Activated T-helper 1 cell treated with anti-CD3 and anti-CD28 coated beads, Interleukin-2, amount 50 U/mL, for 16 hours (primary cell): ENCODE measurements at places on chromosomes 7 and 10.

DNA sequence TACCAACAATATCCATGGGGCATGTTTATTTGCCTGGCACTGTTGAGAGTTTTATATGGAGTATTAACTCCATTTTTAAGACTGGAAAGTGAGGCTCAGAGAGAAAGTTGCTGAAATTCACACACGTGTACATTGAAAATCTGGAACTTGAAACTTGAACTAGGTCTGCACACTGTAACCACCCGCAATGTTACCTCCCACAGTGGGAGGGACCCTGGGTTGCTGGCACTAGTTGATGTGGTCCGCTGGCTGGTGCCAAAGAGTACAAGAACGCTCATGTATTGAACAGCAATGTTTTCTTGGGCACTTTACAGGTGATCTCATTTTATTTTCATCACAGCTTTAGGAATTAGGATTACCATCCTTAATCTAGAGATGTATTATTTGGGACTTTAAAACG, 253.2 kb downstream of the INHBA start:
- no peak for DNase-seq

DNA sequence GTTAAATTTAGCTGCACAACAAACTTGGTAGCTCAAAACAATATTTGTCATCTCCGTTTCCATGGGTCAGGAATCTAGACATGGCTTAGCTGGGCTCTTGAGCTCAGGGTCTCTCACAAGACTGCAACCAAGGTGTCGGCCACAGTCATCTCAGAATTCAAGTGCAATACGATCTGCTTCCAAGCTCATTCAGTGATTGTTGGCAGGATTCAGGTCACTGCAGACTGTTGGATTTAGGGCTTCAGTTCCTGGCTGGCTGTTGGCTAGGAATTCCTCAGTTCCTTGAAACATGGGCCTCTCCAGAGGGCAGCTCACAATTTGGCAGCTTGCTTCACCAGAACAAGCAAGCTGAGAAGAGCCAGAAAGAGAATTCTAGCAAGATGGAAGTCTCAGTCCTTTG, 17.5 kb upstream of the CHST3 start:
- no peak for DNase-seq

DNA sequence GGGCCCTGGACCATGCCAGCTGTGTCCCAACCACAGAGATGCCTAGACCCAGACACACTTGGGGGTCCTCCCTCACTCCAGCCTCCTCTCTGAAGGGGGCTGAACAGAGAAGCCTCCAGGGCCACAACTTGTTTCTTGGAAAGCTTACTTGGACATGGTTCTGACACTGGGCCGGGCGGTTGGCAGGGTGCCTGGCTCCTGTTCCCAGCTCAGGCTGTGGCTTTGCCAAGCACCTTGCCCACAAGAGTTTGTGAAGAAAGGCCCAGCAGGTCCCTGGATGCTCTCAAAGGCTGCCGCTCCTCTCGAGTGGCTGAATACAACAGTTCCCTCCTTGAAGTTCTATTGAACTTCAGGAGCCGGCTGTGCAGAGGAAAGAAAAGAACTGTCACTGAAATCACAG, 181.6 kb downstream of the PTPN20 start:
- no peak for DNase-seq

GRCh38 chr7:96181174-96181573, 140.7 kb downstream of the SLC25A13 start:
- DNase-seq: no peak

DNA sequence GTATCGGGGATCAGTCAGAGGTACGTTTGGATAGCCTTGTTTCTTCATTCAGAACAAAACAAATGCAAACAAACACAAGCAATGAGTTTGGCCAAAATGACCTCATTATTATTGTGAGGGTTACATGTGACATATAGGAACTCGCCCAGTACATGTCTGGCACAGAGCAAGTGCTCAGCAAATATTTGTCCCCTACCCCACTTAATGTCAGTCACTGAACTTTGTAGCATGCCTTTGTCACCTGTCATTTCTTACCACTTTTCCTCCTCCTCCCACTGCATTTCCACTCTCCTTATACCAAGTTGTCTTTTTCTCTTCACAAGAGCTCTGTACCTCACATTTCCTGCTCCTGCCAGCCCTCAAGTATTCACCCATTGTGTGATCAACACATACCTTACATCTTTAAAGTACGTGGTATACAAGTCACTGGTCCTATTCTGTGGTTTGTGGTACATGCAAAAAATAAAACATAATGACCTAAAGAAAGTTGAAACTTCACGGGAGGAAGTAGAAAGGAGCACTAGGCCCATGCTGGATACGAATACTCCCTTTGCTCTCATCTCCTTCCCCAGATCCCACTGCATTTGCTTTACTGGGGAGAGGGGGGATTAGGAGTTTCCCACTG, 236.0 kb downstream of the INHBA start:
- no peak for DNase-seq

- DNase-seq: no peak
These were observed 276.5 kb downstream of the OTUD1 start for GRCh38 chr10:23715363-23715762.

- DNase-seq: no peak
These were observed 563 bp upstream of the JMJD1C start for GRCh38 chr10:63466144-63466935.

DNA sequence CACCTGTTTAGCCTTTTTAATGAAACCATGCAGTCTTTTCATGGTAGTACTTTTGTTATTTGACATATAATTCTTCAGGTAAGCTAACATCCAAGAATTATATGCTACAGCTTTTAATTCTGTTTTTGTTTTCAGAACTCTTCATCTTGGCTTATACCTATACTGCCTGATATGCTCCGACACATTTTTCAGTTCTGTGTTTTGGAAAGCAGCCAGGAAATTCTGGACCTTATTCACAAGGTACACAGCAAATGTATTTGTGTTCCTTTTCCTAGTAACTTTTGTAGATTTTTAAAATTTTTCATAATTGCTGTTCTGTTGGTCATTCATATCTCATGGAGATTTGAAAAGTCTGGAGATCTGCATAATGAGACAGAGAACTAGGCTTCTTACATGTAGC, 56.7 kb downstream of the BTAF1 start:
- no peak for DNase-seq

GRCh38 chr10:51602326-51602725, 97.1 kb downstream of the CSTF2T start:
- no peak for DNase-seq

DNA sequence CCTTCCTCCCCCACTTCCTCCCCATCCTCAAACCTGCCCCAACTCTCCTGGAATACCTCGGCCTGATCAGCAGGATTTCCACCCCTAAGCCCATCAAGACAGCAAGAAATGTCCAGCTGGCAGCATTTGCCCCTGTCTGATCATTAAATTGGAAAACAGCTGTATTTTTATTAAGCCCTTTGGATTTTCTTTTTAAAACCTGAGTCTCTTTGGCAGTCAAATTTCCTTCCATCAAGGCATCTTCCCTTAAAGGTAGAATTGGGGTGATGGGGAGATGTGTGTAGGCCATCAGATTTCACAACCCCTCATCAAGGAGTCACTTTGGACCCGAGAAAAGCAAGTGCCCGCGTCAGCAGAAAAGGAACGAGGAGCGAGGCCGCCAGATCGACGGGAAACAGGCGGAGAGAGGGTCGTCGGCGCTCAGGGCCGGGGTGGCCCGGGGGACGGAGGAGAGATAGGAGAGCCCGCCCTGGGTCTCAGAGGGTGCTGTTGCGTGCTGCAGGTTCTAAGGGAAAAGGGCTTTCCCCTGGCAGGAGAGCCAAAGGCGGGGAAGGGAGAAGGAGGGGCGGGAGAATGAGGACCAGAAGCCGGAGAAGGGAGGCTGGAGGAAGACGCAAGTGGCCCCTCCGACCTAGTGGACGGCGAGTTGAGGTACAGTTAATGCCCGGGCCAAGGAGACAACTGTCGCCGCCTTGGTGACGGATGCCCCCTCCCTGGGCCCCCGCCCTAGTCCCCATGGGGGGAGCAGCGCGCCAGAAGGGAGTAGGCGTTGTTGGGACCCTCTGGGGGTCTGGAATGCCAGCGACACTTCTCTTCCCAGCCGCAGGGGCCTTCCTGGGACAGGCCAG, 11.5 kb upstream of the GATA3 start:
- DNase-seq: no peak

DNA sequence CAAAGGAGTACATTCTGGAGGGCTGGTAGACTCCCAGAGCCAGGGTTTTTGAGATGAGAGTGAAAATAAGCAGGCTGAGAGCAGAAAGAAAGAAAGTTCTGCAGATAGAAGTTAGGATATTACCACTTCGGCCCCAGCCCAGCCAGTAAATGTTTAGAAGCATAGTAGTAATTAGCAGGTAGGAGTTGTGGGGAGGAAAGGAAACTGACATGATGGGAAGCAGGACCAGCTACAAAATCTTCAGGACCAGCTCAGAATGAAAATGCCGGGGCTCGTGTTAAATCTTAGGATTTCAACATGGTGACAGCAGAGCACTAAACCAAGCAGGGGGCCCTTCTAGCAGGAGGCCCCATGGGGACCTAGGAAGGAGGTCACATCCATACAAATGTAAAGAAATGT, 28.7 kb downstream of the PRSS2 start:
- no peak for DNase-seq

- DNase-seq: no peak
These were observed 11.5 kb upstream of the SH2B2 start for GRCh38 chr7:102275123-102275703.

DNA sequence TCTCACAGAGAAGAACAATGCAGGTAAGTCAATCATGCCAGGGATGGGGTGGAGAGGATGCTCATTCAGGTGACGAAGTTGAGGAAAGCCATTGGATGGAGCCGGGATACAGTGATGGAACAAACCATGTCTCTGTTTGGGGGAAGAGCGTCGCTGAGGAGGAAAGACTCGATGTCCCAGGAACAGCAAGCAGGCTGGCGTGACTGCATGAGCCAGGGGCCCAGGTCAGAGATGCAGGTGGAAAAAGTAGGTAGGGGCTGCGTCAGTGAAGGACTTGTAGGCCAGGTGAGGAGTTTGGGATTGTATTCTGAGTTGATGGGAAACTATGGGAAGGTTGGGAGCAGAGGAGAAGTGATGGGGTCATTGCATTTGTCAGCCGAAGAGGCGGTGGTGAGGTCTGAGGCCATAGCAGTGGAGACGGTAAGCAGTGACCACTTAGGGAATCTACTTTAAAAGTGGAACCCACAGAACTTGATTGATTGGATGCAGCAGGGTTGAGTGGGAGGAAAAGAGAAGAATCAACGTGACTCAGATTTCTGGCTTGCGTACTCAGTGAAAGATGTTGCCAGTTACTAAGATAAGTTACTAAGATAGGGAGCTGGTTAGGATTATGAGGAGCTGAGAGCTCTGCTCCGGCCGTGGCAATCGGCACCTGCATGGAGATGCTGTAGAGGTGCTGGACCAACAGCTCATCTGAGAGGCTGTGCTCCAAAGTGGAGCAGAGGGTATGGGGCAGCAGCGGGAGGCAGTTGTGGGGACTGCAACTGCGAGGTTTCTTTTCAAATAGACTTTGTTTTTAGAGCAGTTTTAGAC, 12.5 kb upstream of the IL2RA start:
- DNase-seq: no peak

DNA sequence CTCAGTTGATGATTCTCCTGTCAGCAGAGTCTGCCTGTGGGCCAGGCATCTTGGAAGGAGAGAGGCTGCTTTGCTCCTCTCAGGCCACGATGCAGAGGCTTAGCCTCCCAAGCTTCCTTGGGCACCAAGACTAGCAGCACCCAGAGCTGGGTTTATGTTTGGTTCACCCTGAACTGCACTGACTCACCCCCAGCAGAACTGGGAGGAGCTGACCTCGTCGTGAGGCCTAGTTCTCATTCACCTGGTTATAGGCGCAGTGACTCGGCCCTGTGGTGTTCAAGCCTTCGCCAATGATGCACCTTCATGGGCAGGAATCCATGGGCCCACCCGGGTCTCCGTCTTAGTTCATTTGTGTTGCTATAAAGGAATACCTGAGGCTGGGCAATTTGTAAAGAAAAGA, 122.0 kb upstream of the ZNF438 start:
- no peak for DNase-seq

DNA sequence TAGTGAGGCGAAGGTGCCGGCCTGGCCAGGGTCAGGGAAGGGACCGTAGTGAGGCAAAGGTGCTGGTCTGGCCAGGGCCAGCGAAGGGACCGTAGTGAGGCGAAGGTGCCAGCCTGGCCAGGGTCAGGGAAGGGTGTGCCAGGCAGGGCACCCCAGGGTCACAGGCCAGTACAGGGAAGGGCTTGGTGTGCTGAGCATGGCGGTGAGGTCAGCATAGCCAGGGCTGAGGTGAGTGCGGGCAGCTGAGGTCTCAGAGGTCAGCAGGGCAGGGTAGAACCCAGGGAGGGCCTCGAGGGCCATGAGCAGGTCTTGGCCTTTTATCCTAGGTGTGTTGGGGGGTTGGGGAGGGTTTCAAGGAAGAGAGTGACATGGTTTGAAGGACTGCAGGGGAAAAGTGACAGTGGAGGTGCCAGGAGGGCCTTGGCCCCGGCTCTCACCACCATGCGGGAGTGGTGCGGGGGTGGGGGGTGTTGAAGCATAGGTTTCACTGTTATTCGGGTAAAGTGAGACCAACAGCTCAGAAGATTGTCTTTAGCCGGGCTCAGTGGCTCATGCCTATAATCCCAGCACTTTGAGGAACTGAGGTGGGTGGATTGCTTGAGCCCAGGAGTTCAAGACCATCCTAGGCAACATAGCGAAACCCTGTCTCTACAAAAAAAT, 93.3 kb downstream of the CHST15 start:
- DNase-seq: no peak

DNA sequence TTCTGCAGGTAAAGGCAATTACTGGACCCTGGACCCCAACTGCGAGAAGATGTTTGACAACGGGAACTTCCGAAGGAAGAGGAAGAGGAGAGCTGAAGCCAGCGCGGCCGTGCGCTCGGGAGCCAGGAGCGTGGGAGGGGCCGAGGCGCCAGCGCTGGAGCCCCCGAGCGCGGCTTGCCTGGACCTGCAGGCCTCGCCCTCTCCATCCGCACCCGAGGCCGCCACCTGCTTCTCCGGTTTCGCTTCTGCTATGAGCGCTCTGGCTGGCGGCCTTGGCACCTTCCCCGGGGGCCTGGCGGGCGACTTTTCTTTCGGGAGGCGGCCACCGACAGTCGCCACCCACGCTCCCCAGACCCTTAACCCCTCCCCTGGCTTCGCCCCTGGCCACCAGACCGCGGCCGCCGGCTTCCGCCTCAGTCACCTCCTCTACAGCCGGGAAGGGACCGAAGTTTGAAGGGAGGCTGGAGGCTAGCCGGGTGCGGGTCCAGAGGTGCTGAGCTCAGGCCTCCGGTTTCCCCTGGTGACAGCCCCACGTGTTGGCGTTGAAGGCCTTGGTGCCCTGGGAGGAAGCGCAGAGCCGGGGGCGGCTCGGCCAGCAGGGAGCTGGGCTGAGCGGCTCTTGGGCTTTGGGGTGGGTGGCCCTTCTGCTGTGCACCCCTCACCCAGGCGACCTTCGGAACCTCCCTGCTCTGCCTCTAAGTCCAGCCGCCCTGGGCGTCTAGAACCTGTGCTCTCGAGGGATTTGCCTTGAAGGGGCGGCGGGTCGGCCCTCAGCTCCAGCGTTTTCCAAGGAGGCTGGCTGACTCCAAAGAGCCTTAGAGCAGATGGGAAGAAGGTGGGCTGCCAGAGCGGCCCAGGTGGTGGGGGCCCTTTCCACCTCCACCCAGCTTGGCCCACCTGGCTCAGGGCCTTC, 1.8 kb downstream of the FOXI2 start:
- no peak for DNase-seq

- no peak for DNase-seq
These were observed 28.0 kb downstream of the MAT1A start for GRCh38 chr10:80261316-80262030.

GRCh38 chr7:101736084-101736483, 81.3 kb upstream of the CUX1 start:
- DNase-seq: no peak

GRCh38 chr7:15099074-15099473, 196.5 kb upstream of the DGKB start:
- no peak for DNase-seq
